ENCODE measurements at places on chromosomes 4 and X.

GRCh38 chrX:101736651-101737050, 77.0 kb upstream of the ARMCX2 start:
- DNase-seq = no peak

GRCh38 chr4:152062936-152063620, 302.3 kb upstream of the GATB start:
- no peak for DNase-seq

DNA sequence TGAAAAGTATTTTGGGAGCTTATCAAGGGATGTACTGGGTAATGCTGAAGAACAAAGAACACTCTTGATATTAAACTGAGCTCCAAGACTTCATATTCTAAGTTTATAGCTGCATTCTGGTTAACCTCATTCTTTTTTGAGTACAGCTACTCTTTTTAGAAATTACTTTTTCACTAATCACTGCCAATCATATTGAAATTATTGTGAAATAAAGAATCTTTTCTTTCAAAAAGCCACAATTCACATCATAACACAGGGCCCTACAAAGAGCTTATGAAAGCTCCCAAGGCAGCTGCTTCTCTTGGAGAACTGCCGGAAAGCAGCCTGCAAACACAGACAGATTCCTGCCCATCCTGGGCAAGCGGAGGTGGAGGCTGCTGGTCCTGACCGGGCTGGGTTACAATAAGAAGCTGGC, 121.4 kb downstream of the RNF150 start:
- no peak for DNase-seq

- DNase-seq = no peak
These were observed 35.9 kb downstream of the STK26 start for GRCh38 chrX:132058975-132059374.

DNA sequence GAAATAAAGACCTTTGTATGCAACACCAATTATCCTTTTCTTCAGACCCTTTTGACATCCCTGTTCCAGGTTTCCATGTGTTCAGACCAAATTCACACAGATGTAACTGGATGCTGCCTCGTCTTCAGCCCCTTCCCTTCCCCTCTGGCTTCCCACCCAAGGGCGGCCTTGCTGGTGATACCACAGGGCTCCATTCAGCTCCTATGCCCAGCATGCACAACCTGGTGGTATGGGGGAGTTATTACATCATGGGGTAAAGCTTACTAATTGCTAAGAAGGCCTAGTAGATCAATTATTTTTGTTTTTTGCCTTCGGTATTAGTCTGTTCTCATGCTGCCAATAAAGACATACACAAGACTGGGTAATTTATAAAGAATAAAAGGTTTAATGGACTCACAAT, 317.0 kb upstream of the CXXC4 start:
- DNase-seq = no peak

DNA sequence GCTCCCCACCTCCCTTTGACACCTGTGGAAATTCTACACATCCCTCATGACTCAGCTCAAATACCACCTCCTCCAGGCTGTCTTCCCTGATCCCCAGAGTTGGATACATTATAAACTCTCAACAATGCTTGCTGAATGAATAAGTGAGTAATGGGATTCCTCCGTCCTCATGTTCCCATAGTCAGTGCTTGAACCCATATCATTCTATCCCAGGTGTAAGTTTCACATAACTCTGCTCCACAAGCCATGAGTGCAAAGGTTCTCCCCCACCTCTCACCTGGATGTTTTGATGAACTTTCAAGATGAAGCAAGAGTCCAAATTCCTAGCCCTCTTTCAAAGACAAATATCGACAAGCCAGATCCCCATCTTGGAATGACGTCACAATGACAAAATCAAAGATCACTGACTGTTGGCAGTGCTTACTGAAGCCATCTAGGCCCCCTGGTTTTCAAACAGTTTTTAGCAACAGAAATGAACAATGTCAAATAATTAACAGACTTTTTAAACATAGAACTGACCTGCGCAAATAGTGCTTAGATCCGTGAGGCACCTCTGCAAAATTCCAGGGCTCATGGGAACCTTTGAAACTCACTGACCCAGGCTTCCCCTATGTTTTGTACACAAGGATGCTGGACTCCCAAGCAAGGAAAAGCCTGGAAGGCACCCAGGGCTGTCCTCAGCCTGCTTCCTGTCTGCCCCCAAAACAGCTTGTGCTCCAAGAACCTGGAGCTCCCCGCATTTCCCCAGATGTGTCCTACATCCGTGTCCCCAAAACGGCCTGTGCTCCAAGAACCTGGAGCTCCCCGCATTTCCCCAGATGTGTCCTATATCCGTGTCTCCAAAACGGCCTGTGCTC, 4.0 kb downstream of the SLC2A9 start:
- no peak for DNase-seq

DNA sequence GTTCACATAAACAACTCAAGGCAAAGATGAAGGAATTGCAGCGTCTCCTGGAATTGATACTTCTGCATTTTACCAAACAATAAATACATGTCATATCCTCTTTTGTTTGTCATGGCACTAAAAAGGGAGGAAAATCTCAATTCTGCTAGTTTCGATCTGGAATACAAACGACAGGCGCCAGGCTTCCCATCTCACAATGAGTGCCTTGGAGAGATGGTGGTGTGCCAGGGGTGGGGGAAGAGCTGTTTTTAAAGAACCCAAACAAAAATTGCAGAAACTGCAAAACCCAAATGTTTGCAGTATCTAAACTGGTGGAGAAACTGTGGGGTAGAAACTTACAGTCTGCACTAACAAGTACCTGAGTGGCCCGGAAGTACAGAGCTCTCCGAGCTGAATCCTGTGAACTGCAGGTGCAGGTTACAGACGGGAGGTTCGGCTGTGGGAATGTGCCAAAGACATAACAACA, 53.0 kb upstream of the KLF3 start:
- no peak for DNase-seq

GRCh38 chr4:7803992-7804755, 135.5 kb downstream of the AFAP1 start:
- no peak for DNase-seq

DNA sequence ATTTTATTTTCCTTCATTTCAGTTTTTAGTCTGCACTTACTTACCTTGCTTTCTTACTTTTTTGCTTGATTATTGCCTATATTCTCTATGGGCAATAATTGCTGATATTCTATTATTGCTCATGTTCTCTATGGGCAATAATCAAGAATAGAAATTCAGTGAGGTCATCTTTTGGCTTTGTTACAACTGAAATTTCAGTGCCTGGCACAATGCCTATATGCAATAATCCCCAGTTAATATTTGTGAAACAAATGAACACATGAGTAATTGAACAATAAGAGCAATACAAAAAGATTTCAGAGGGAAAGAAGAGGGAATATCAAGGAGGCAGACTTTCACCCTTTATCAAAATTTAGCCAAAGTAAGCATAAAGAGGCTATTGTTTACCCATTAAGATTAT, 48.6 kb upstream of the ARSJ start:
- DNase-seq = no peak

GRCh38 chr4:158724637-158725036, 1.4 kb upstream of the PPID start:
- DNase-seq = no peak

DNA sequence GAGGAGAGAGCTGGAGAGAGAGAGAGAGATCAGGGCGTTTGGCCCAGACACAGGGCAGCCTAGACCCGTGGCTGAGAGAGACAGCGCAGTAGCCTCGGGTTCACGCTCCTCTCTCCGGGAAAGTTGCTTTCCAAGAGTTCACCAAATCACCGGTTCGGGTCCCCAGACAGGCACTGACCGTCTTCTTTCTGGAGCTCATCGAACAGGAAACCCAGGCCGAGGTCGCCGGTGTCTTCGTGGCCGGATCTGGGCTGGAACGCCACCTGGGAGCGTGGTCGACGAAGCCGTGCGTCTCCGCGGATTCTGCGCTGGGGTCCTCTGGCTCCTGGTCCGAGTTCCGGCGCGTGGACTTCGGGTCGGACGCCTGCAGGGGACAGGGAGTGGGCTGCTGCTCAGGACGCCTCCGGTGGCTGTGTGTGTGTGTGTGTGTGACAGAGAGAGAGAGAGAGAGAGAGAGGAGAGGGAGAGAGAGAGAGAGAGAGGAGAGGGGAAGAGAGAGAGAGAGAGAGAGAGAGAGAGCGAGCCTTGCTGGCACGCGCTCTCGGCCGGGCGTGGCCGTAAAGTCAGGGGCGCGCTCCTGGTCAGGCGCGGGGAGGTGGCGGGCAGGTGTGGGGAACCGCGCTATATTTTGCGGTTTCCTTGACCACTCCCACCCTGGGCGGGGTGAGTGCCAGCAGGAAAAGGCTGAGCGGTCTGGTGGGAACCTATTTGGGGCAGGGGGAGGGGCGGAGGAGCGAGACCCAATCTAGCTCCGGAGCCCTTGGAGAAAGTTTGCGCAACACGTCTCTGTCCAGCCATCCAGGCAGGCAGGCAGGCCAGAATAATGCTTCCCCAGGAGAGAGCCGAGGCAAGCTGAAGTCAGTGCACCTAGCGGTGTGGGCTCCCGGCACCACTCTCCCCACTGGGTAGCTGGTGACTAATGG, 62.1 kb downstream of the RHOXF2B start:
- DNase-seq = no peak

DNA sequence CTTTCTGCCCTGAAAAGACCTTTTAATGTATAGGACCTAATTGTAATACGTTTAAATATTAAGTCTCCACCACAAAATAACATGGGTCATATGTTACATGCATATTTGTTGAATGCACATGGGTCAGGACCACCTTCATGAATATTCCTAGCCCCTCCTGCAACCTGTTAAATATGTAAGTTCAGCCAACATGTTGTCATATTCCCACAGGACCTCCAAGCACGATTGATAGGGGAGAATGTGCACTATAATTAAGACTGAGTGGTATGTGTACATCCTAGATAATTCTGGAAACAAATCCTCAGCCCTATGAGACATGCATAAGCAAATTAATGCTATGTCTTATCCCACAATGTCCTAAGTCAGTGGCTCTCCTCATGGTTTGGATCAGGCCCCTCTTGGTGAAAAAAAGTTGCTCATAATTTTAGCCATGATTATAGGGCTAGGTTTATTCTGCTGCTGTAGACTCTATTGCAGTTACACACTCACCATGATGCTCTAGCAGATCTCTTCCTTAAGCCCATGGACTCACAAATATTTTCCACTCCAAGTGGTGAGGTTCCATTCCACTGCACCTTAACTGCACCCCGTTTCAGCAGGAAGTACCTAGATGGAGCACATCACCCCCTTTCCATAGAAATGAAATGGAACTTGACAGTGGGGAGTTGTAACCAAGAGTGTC, 10.2 kb downstream of the TIGD2 start:
- no peak for DNase-seq

DNA sequence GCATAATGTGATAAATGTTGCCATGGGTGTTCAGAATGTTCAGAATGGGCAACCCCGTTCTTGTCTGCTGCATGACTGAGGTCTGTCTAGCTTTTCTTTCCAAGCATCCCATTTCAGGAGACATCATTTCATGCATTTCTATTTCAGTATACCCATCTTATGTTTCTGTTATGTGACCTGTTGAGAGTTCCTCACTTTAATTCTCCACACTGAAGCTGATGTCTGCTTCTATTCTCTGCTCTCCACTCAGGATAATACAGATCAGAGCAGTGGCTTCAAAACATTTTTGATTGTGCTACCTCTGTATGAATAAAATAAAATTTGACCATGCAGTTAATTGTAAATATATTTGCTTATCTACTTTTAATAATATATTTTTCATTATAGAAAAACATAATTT, 398.6 kb downstream of the ARHGAP24 start:
- no peak for DNase-seq

DNA sequence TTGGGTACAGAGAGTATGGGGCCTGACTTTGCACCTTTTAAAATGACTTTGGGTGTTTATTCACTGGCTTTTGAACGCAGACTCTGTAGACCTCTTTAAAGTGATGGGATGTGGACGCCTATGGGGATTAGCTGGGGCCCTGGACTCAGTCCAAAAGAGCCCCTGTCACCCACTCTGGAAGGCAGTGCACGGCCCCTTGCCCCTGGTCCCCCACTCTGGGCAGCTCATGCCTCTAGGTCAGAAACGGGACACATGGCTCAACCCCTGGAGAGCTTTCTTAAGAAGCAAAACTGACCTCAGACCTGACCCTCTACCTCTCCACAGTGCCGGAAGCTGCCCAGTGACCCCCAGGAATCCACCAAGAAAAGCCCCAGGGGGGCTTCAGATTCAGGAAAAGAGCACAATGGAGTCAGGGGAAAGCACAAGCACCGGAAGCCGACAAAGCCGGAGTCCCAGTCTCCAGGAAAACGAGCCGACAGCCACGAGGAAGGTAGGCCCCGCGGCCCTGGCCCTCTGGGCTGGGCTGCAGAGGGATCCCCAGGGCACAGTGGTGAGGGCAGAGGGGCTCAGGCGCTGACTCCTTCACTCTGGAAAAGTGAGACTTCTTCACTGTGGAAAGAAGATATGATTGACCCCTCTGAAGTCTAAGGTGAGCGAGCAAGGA, 38.4 kb downstream of the BCORL1 start:
- DNase-seq = no peak

DNA sequence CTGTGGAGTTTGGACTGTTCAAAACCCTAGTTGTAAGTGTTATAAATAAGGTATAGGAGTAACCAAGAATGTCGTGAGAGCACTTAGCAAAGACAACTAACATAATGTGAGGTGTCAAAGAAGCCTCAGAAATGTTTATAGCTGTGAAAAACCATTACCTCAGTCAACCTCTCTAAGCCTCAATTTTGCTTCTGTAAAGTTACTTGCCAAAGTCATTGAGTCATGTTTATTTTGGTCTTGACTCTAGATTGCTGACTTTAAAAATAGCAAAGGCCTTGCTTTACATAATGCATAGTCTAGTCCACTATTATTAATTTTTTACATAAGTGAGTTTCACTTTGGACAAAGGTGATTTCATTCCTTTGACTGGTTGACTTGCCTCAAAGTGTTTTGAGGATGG, 257.6 kb upstream of the CXXC4 start:
- no peak for DNase-seq
